ENCODE measurements at places on chromosomes 6 and 20.

GRCh38 chr20:18304618-18305017 is 16.3 kb downstream of the ZNF133 start:
- peak; percentile 2 for DNase-seq

DNA sequence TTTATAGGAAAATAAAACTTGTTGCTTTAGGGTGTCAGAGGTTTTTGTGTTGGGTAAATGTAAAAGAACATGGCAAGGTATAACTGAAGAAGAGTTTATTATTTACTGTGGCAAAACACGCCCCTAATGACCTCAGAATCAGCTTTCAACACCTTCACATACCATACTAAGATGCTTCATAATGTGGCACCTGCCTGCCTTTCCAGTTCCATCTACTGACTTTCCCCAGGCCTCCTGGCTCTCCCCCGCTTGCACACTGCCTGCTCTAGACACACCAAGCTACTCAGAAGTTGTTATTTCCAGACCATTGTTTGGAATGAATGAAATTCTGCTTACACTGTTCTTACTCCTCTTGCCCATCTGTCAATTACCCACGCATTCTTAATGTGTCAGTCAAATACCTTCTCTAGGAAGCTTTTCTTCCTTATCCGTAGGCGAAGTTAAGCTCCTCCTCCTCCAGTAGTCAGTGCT is 1.8 kb downstream of the TIAM2 start:
- DNase-seq: no peak

DNA sequence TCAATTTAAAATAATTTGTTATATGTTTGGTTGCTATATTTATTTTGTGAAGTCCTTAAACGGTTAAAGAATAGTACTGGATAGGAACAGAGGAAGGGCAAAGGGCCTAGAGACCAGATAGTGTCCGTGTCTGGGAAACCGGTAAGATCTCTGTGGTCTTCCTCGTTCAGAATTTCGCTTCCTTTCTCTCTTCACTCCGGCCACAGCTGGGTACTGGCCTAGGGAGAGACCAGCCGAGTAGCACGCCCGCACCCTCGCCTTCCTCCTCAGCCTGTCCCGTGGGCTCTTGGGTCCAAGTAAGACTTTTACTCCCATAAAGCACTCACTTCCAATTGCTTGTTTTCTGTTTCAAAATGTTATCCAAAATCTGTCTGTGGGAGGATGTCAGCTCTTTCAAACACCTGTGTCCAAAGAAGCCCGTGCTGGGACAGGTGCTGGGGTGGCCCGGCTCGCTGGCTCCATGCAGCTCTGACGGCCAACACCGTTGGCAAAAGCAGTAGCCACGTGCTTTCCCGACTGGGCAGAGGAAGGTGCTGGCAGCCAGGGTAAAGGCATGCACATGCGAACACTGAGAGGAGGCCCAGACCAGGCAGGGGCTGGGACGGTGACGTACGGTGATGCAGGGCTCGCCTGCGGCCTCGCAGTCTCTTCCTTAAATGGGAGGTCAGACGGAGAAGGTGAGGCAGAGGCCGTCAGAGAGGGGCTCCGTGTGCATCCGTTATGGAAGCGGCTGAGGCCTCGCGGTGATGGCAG is 112.2 kb downstream of the IRF4 start:
- no peak for DNase-seq

DNA sequence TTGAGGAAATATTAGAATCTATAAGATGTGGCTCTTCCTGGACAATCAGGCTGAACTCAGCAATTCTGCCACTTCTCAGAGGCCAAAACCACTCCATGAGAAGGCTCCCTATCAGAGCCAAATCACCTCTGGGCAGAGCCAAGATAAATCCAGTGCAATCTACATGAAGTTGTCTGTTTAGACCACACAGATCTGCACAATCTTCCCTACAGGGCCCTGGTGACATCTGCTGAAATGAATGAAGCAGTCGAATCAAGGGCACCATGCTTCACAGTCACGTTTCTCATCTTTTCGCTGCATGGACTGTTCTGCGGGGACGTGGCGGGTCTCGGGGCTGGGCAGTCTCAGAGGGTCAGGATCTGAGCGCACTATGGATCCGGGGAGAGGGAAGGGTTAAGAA is 60.1 kb upstream of the CD93 start:
- DNase-seq: no peak

DNA sequence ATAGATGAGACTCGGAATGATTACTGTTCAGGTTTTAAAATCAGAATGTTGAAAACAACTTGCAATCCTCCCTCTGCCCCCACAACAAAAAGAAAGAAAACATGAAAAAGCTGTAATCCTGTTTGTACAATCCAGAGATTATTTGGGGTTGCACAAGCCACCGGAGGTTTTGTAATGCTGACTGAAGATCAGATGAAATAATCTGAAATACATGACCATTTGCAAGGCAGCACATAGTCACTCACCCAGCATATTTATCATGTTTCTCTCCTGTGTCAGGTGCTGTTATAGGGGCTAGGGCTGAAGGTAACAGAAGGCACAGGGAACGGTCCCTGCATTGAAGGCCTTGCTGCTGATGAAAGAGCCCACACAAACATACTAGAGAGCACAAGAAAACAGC is 85.3 kb downstream of the SIM1 start:
- no peak for DNase-seq

- no peak for DNase-seq
These were observed 12.0 kb upstream of the GATA5 start for GRCh38 chr20:62487561-62488354.

DNA sequence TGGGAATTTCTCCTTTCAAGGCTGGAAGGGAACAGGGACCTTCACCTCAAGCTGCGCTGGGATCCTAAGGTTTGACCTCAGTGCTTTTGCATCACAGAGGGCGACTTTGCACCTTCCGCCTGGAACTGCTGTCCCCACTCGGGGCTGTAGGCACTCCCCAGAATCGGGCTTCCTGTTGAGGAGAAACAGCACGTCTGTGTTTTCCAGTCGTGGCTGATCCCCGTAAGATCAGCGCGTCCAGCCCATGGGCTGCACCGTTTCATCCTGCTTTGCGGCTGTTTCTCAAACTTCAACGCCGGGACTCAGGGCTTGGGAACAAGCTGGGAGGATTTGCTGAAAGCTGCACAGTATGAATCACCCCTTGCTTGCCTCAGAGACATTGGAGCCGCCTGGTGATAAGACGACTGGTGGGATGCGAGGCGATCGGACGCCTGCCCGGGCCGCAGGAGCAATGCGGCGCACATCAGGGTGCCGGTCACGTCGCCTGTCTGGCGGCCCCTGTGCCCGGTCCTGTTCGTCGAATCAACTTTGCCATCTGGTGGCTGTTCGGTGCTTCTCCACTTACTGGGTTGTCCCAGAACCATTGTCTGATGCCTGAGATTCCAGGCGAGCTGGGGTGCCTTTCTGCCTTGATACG is 53.6 kb upstream of the FRMD1 start:
- DNase-seq: peak; percentile 92

DNA sequence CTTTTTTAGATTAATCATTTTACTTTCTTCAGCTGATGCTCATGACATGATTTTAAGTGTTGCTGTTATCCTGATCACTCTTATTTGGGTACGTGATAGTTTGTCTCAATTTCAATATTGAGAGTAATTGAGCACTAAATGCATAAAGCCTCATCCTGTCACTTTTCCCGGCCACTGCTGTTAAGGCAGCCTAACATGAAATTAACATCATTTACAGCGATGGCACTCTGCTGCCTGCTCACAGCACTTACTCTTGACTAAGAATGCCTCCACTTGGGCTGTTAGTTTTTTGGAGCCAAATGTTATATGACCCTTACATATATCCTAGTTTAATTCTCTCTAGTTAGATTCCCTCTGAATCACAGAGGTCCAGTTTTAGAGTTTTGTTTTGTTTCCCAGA is 107.3 kb downstream of the SLX4IP start:
- DNase-seq: no peak

DNA sequence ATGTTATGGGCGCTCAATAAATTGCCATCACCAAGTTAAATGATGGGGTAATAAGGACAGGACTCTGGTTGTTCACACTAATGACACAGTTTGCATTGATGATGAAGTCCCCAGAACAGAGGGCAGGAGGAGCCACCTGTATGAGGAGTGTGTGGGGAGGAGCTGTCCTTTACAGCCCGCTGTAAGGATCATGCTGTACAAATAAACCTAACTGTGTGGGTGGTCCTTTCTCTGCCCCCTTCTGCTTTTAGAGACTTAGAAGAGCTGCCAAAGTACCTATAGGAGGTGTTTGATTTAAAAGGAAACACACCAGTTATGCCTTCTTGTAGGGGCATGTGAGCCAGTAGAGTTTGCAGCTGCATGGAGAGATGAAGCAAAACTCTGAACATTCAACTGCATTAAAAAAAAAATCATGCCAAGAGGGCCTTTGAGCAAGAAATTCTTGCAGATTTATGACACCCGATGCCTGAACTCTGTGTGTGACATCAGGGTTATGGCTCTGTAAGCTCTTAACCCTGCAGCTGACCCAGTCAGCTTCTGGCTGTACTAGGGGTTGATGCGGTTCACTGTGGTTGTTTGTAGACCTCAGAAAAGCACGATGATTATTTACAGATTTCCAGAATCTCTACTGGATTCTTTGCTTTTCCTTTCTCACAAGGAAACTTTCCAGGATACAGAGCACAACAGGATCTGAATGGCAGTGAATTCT is 67.4 kb downstream of the UST start:
- DNase-seq: peak; percentile 13

DNA sequence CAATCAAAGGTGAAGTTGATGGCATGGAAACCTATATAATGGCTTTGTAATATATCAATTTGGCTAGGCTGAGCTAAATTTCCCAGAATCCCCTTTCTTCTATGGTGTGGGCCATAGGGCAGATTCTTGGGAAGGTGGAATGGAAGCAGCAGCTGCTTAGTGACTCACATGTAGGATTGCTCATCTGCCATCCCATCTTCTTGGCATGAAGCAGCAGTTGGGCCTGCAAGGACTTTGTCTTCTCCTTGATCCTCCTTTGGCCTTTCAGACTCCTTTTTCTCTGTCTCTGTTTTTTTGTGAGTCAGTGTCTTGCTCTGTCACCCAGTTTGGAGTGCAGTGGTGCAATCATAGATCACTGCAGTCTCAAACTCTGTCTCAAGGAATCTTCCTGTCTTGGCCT is 52.6 kb upstream of the CEP162 start:
- peak; percentile 4 for DNase-seq

GRCh38 chr6:53119349-53119748 is 29.3 kb downstream of the GCM1 start:
- peak; percentile 71 for DNase-seq

DNA sequence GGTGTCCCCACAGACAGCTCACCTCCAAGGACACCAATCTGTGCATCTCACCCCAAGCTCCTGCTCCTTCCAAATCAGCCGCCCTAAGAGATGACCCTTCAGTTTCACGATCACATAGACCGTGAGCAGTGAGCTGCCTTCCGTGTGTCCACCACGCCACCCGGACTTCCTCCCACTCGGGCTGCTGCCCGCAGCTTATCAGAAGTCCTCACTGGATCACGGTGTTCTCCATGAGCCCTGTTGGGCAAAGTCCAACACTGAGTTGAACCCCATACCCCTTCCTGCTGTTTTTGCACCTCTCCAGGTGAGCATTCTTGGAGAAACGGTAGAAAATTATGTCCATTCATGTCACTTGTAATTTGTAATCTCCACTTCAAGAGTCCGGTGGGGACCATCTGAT is 234.4 kb downstream of the SMOC2 start:
- no peak for DNase-seq

DNA sequence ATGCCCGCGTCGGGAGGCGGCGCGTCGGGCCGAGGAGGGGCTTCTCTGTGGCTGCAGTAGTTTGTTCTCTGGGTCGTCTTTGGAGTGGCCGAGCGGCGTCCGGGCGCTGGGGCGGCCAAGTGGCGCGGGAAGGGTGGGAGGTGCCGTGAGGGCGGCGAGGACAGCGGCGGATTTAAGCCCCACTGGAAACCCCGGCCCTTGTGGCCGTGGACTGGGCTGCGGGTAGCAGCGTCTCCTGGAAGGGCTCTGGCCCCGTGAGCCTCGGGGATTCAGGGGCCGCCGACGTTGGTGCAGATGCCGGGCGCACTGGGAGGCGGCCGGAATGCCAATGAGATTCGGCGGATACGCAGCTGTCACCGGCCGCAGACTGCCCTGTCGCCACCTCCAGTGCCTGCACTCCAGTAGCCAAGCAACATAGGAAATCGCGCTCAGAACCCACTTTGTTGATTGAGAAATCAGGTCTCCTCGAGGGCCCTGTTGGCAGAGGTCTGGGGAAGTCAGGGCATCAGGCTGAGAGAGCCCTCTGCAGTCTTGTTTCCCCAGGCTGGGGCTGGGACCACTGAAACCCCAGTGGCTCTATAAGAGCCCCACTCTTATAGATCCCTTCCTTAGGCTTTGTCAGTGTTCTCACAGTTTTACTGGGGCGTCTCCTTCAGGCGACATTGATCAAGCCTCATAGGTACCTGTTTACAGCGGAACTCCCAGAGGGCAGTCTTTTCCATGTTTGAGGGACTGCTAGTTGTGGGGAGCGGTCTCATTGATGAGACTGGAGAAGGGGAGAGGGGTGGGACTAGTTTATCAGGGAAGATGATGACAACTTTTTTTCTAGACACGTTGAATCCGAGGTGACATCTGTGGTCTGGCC is 642 bp downstream of the GZF1 start:
- peak; percentile 67 for DNase-seq

- no peak for DNase-seq
These were observed 81.0 kb downstream of the METTL24 start for GRCh38 chr6:110277100-110277665.
